ENCODE measurements at places on chromosomes 2 and 18. TPM values are rescaled to one million over a fixed set of nuclear protein-coding genes. Genes with fewer than 3 reads are reported as not detected.
A peak's percentile ranks its signal among the peaks of the same experiment; 100 is the strongest.

- H3K27ac ChIP-seq: peak overlapping the region; percentile 90
- H3K27me3 ChIP-seq: no peaks in the 10 kb centered on the region
- no peaks in the 10 kb centered on the region for H3K36me3 ChIP-seq
- peaks cover 68% of the 10 kb centered on the region for H3K4me1 ChIP-seq
- peak overlapping the region; percentile 22 for H3K4me3 ChIP-seq
- DNase-seq: no peak
These were observed 90.3 kb downstream of the RNF144A start for GRCh38 chr2:7007488-7007845.

GRCh38 chr2:174392706-174393105 is 2.8 kb upstream of the SCRN3 start:
- H3K4me3 ChIP-seq: no peak overlapping the region
- peaks cover 22% of the 10 kb centered on the region for H3K4me1 ChIP-seq
- no peak for DNase-seq
- H3K27me3 ChIP-seq: no peaks in the 10 kb centered on the region
- H3K36me3 ChIP-seq: peaks cover 29% of the 10 kb centered on the region

GRCh38 chr2:240991378-240992263 is 6.8 kb upstream of the SNED1 start:
- peak; percentile 95 for DNase-seq
- H3K27me3 ChIP-seq: no peaks in the 10 kb centered on the region
- peak overlapping the region; percentile 33 for H3K4me3 ChIP-seq
- H3K27ac ChIP-seq: peak overlapping the region; percentile 85
- no peaks in the 10 kb centered on the region for H3K36me3 ChIP-seq
- H3K4me1 ChIP-seq: peaks cover 42% of the 10 kb centered on the region

- H3K27ac ChIP-seq: no peak overlapping the region
- no peak overlapping the region for H3K4me3 ChIP-seq
- DNase-seq: no peak
- no peaks in the 10 kb centered on the region for H3K4me1 ChIP-seq
These were observed 143.6 kb downstream of the RNF144A start for GRCh38 chr2:7060631-7061449.

- no peaks in the 10 kb centered on the region for H3K36me3 ChIP-seq
- no peaks in the 10 kb centered on the region for H3K27me3 ChIP-seq
- H3K4me1 ChIP-seq: no peaks in the 10 kb centered on the region
- no peak for DNase-seq
- H3K4me3 ChIP-seq: no peak overlapping the region
- no peak overlapping the region for H3K27ac ChIP-seq
These were observed 355.7 kb upstream of the RAB6C start for GRCh38 chr2:129623783-129624182.

Gene AQP4
- 9.0 TPM for total RNA-seq

Gene MAL
- total RNA-seq: 0.53 TPM

Gene STAT4
- total RNA-seq: 0.26 TPM

Gene MLPH
- 0.91 TPM for total RNA-seq
